Natural killer cell (primary cell): ENCODE measurements at places on chromosomes 6 and 20.

DNA sequence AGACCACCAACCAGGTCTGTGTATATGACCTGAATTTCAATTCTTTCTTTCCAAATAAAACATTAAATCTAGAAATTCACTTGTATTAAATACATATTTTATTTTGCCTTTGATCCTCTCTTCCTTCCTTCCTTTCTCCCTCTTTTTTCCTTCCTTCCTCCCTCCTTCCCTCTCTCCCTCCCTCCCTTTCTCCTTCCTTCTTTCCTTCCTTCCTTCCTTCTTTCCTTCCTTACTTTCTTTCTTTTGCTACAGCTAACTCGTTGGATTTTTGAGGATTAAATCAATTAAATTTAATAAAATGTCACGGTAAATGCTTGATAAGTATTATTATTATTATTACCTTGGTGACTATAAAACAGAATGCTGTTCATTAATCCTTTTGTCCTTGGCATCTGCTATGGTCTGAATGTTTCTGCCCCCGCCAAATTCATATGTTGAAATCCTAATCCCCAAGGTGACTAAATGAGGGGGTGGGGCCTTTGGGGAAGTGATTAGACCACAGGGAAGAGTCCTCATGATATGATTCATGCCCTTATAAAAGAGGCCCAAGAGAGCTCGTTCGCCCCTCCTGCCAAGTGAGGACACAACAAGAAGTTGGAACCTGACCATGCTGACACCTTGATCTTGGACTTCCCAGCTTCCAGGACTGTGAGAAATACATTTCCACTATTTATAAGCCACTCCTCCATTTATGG, 67.6 kb upstream of the BTBD3 start:
- no peak for DNase-seq

- DNase-seq = no peak
Measured at GRCh38 chr20:4153251-4153650, 137.9 kb upstream of the RNF24 start.

GRCh38 chr6:10837622-10837994, 731 bp downstream of the MAK start:
- peak; percentile 24 for DNase-seq

- no peak for DNase-seq
Measured at GRCh38 chr6:78538002-78538401, 329.3 kb upstream of the IRAK1BP1 start.

DNA sequence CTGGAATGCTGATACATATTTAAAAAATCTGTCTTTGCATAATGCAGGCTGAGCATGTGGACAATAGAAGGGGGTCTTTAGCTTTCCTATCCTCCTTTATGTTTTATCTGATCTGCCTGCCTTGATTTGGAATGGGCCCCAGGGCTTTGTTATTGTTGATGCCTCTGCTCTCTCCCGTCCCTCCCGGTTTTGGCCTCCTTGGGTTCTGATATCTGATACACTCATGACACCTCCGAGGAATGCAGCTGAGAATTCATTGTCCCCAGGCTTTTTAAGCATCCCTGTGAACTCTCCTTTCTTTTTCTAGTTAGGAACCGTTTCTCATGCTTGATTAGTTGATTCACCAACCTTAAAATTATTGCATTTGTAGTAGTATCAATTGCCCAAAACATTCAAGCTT, 185.5 kb upstream of the RALGAPA2 start:
- no peak for DNase-seq

- peak; percentile 84 for DNase-seq
Measured at GRCh38 chr6:167119670-167120582, 3.0 kb upstream of the CCR6 start.

DNA sequence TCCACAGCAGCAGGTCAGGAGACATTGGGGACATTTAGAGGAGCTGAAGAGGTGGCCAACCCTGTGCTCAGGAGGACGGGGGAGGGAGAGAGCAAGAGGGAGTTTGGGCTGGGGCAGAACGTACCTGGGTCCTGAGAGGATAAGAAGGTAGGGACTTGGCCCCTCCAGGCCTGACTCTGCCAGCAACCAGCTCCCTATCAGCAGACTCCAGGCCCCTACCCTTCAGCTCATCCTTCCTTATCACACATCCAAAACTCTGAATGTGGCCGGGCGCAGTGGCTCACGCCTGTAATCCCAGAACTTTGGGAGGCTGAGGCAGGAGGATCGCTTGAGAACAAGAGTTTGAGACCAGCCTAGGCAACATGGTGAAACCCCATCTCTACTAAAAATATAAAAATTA, 5.0 kb downstream of the STMN3 start:
- DNase-seq = no peak

DNA sequence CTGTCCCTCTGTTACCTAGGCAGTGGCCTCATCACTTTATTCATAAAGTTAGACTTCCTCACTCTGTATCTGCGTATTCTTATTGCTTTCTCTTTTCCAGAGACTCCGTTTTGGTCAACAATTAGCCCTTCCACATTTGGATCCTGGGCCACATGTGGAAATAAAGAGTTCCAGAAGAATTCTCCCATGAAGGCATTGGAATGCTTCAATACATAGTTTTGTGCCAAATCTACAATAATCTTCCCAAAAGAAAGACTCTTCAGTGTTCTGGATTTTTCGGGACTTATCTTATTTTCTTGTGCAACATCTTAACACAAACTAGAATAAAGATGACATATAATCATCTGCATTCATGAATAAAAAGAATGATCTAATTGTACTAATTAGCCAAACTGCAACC, 187.7 kb upstream of the BMP2 start:
- no peak for DNase-seq

GRCh38 chr6:100946021-100946540, 65.0 kb upstream of the ASCC3 start:
- DNase-seq = no peak

DNA sequence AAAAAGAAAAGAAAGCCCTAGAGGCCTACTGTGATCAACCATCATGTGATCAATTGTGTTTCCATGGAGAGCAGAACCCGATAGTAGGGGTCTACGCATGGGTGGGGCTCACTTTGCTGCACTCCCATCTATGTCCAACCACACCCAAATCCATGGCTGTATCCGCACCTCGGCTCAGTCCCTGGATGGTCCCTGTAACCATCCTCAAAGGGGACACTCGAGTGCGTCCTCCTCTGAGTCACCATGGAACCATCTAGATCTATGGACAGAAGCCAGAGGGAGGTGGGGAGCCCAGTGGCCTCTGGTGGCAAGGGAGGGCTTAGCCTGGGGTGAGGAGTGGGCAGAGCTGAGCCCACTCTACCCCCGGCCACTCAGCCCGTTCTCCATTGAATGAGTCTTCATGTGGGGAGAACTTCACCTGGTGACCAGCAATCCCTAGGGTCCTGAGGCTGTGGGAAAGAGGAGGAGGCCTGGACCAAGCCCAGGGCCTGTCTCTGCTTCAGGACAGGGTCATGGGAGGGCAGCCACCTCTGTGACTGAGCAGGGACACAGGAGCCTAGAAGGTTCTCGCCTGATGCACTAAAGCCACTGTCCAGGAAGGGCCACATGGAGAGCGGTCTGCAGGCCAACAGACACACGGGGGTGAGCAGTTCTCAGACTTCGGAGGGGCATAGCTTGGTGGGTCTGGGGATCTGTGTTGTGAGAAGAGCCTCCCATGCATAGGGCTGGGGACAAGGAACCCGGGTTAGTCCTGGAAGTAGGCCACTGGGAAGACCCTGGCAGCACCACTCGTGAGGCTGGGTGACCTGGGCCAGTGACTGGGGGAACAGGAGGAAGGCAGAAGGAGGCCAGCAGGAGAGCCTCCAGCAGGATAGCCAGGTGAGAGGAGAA, 19.3 kb downstream of the RAET1L start:
- no peak for DNase-seq

- peak; percentile 78 for DNase-seq
Measured at GRCh38 chr6:159174263-159174969, 5.2 kb downstream of the FNDC1 start.

- DNase-seq = no peak
Measured at GRCh38 chr6:119482850-119483285, 133.3 kb upstream of the MAN1A1 start.

GRCh38 chr20:54044156-54044555, 26.2 kb downstream of the BCAS1 start:
- no peak for DNase-seq

GRCh38 chr20:46357030-46357514, 48.8 kb upstream of the CDH22 start:
- DNase-seq = peak; percentile 24

GRCh38 chr6:134707342-134708031, 242.4 kb downstream of the ALDH8A1 start:
- no peak for DNase-seq

- DNase-seq = peak; percentile 84
Measured at GRCh38 chr6:34189806-34190503, 44.1 kb upstream of the GRM4 start.

DNA sequence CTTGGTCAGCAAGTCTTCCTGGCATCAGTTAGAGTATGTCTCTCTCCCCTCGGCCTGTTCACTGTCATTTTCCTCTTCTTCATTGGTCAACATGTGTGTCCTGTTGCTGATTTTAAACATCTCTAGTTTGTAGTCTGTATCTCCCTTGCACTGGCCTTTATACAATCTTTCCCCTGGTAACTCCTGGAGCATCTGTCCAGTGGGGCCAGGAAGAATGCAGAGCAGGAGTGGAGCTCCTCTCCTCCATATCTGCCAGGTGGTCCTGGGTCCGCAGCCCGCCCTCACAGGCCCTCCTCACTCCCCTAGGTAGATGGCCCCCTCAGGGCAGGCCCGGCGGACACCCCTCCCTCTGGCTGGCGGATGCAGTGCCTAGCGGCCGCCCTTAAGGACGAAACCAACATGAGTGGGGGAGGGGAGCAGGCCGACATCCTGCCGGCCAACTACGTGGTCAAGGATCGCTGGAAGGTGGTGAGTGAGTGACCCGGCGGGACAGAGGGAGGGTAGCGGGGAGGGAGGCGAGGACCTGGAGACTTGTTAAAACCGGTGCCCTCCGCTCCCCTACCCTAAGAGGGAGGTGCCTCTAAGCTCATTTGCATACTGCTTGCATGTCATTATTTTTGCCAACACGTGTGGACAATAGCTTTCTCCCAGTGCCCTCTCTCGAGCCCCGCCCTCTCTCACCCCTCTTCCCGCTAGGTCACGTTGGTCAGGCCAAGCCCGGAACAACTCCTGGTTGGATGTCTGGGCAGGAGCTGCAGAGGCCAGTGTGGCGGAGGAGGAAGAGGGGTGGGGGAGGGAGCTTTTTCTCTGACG, 3.2 kb downstream of the TTBK1 start:
- peak; percentile 42 for DNase-seq

GRCh38 chr6:49342410-49342809, 120.6 kb downstream of the MMUT start:
- no peak for DNase-seq

DNA sequence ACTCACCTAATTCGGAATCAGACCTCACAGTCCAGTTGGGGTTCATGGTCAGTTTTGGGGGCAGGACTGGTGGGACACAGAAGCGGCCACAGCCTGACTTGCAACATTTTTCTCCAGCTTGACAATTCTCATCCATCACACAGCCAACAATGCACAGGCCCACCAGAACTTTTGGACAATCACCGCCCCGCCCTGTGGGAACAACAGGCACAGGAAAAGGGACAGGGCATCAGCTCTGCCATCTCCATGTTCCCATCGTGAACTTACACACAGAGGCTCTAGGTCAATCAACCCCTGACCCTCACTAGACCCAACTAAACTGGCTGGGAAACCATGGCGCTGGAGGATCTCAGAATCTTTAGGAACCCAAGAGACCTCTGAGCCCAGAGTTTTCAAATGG, 16.3 kb downstream of the WFDC3 start:
- DNase-seq = no peak

DNA sequence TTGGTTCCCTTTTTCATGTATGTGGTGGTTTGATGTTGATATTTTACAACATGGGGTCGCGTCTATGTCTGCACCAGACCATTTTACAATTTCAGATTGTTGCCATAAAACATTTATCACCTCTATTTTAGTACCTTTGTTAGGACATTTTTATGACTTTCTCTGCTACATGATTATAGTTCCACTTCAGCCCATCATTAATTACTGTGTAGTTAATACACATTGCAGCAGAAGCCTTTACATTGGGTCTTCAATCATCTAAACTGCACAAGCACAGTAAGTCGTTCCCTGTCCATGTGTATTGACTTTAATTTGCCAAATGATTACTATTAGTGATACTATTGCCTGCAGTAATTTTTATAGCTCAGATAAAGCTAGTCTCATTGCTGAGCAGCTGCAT, 15.7 kb upstream of the TMEM217 start:
- no peak for DNase-seq

- no peak for DNase-seq
Measured at GRCh38 chr20:58997141-58997770, 9.8 kb downstream of the CTSZ start.

DNA sequence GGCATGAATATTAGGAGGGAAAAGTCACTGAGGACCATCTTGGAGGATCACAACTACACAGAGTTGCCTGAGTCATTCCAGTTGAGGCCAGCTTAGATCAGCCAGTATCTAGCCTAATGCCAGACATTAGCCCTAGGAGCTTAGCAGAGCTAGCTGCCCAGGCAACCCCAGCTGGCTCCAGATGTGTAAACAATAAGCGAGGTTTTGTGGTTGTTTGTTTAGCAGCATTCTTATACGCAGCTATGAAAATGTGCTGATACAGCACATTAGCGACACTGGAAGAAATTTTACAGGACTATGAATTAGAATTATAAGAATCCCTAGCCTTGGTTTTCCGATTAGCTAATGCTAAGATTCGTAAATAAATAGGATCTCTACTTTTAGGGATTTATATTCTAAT, 59.3 kb downstream of the BTBD3 start:
- DNase-seq = no peak

DNA sequence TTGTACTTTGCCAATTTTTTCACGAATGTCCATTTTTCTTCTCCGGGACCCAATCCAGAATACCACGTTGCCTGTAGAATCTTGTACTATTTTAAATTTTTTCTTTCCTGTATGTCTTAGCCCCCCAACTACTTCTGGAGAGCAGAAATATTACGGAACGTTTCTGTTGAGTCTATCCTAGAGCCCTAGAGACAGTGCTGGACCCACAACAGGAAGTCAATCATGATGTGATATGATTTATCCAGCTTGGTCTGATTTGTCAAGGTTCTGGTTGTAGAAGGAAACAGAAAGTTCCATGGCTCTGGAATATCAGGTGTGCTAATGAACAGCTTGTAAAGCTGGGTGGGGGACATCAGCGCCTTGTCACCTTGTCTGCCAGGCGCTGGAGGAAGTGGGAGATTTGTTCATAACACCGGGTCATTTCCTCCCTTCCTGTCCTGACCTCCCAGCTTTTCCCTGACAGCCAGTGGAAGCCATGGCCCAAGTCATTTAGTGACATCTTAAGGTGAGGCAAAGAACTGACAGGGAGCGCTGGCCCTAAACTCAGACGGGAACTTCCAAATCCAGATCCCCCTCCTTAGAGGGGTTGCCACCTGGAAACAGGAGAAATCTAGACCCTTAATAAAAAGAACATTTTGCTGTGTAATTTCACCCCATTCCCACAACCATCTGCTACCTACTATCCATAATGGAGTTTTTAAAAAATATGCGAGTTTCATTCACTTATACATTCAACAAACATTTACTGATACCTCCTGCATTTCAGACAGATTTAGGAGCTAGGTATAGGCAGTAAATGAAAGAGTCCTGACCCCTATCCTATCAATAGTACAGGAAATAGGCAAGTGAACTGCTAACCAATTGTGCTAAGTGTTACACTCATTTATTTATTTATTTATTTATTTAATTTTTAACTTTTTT, 130.5 kb downstream of the ZFP64 start:
- DNase-seq = no peak
